ENCODE measurements at places on chromosomes 12 and 14.

GRCh38 chr14:100213956-100214769, 24.8 kb upstream of the YY1 start:
- DNase-seq: peak; percentile 98

GRCh38 chr12:12481631-12482030, 81.0 kb downstream of the DUSP16 start:
- DNase-seq: no peak

- peak; percentile 52 for DNase-seq
These were observed 147.8 kb upstream of the ATP2B1 start for GRCh38 chr12:89856431-89856830.

- peak; percentile 6 for DNase-seq
These were observed 745 bp upstream of the ADCY4 start for GRCh38 chr14:24335461-24336171.

- no peak for DNase-seq
These were observed 68.8 kb upstream of the PRIMA1 start for GRCh38 chr14:93857081-93857480.

DNA sequence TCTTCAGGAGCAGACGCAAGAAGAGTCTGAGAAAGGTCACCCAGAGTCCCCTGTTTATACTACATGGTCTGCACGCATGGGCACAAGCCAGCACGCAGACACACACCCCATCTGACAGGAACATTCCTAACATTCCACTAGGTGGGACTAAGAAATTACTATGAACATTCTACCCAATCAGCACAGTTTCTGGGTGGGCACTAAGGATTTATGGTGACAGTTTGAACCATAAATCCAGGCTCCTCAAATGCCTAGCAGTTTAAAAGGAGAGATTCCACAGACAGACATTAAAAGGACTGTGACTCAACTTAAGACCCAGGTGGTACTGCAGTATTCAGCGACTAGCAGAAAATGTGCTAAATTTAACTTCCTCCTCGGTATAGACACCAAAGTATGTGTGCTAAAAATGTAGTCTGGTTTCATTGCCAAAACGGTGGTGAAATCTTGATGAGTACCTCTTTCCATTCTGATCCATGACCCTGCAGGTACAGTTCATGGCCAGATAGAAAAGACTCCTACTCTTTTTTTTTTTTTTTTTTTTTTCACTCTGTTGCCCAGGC, 16.2 kb downstream of the ABHD4 start:
- DNase-seq: no peak

- peak; percentile 63 for DNase-seq
These were observed 116.6 kb downstream of the ETV6 start for GRCh38 chr12:11765817-11766794.

All from GM20000 (cell line).